ENCODE measurements at places on chromosomes 1 and 21.

DNA sequence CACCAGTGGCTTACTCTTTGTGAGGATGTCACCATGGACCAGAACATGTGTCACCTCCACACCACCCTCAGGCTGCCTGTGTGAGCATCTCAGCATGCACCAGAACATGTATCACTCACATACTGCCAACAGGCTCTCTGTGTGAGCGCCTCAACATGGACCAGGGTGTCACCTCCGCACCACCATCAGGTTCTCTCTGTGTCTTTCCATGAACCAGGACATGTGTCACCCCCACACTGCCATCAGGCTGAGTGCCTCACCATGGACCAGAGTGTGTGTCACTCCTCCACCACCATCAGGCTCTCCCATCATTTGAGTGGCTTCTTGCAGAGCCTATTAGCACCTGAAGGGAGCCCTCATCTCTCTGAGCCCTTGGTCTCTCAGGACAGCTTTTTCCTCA lies 125.2 kb downstream of the ZNF648 start:
- no peak for DNase-seq

- DNase-seq = no peak
Observed at GRCh38 chr1:116569381-116569670, 1.5 kb downstream of the CD58 start.

DNA sequence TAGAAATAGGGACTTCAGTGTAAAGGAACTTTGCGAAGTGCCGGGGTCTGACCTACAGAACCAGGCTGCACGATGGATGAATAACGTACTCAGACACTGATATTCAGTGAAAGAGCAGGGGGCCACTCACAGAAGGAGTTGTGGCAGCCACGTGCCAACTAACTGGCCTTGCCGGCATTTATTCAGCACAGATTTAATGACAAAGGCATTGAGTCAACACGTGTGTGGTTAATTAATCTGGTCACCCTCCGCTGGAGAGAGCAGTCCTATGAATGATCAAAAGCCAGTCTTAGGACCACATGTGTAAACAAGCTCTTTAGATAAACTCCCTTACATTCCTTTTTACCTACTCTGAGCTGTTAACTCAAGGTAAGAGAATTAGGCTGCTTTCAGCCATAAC lies 6.2 kb upstream of the B3GALT2 start:
- no peak for DNase-seq

DNA sequence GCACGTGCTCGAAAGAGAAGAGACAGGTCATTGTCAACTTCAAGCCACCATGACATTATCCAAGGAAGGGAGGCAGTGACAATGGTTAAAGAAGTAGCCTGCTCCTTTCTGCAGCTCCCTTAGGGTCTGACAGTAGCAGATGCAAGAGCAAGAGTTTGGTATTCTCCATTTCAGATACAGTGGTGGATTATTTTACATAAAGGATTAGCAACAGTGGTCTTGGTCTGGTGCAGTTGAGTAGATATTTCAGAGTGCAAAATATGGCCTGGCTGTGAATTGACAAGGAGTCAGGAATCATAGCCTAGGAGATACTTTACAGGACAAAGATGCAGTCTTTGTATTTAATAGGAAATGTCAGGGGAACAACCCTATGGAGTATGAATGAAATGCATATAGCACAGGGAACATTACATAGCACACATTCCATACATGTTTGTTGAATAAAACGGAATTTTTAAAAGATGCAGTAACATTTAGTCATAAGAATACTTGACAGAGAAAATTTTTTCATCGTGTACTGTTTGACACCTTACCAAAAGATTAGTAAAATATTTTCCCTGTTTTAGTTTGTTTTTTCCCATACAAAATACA lies 41.8 kb downstream of the CHRM3 start:
- DNase-seq = no peak

DNA sequence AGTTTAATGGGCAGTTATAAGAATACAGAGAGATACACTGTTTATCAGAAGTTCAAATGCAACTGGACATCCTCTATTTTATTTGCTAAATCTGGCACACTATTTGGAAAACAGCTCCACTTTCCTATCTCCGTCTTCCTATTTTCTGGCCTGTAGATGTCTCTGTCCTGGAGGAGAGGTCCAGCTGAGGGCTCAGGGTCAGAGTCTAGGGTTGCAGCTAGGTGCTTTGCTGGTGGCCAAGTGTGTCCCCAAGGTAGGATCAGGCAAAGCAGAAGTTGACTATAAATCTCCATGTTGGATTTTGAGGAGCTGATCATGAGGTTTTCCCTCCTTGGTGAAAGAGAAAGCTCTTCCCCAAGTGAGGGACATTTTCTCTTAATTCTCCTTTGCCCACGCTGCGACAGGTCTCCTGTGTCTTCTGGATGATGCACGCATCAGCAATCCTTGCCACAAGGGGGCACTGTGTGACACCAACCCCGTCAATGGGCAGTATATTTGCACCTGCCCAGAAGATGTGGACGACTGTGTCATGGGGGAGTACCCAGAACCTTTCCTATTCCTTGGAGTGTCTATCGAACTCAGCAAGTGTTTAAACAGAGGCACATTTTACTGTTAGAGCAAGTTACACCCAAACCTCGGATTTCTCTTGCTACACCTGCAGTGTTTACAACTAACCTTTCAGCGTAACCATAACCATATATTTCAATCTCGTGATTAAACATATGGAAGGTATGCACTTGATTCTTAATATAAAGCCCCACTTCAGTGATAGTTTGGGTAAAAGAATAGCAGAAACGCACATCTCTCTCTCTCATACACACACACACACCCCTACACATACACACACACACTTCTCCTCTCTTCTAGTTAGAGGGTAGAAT lies 10.2 kb downstream of the ADAM30 start:
- DNase-seq = peak; percentile 66

GRCh38 chr21:44450402-44450801 lies 4.9 kb upstream of the LRRC3 start:
- no peak for DNase-seq

- DNase-seq = no peak
Observed at GRCh38 chr1:46427541-46427940, 33.4 kb downstream of the FAAH start.

- peak; percentile 97 for DNase-seq
Observed at GRCh38 chr1:53145942-53146708, 3.7 kb upstream of the SLC1A7 start.

DNA sequence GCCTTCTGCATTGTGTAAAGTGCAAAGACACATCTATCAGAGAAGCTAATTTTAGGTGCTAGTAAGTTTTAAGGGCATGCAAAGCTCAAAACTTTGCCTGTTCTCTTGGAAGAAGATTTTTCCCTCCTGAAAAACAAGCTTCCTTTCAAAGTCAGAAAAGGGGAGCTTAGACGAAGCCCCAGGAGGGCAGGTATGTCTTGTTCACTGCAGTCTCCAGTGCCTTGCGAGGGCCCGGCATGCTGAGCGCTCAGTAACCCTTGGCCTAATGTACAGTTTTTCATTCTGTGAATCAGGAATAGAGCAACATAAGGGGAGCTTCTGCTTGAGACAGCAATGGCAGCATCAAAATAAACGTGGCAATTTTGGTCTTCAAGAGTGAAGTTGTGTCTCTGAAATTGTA lies 35.0 kb downstream of the GALNT2 start:
- no peak for DNase-seq

DNA sequence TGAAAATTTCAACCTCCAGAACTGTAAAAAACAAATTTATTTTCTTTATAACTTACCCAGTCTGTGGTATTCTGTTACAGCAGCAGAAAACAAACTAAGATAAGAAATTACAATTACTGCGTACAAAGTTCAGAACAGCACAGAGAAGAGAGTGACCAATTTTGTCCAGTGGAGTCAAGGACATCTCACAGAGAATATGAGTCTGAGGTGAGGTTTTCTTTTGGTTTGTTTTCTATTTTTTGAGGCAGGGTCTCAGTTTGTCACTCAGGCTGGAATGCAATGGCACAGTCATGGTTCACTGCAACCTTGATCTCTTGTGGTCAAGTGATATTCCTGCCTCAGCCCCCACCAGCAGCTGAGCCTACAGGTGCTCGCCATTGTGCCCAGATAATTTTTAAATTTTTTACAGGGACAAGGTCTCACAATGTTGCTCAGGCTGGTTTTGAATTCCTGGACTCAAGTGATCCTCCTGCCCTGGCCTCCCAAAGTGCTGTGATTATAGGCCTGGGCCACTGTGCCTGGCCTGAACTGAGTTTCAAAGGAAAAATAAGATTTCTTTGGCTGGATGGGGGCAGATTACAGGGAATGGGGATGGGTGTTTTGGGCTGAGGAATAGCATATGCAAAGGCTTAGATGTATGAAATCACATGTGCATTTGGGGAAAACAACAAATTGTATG lies 201.1 kb upstream of the USP24 start:
- no peak for DNase-seq

DNA sequence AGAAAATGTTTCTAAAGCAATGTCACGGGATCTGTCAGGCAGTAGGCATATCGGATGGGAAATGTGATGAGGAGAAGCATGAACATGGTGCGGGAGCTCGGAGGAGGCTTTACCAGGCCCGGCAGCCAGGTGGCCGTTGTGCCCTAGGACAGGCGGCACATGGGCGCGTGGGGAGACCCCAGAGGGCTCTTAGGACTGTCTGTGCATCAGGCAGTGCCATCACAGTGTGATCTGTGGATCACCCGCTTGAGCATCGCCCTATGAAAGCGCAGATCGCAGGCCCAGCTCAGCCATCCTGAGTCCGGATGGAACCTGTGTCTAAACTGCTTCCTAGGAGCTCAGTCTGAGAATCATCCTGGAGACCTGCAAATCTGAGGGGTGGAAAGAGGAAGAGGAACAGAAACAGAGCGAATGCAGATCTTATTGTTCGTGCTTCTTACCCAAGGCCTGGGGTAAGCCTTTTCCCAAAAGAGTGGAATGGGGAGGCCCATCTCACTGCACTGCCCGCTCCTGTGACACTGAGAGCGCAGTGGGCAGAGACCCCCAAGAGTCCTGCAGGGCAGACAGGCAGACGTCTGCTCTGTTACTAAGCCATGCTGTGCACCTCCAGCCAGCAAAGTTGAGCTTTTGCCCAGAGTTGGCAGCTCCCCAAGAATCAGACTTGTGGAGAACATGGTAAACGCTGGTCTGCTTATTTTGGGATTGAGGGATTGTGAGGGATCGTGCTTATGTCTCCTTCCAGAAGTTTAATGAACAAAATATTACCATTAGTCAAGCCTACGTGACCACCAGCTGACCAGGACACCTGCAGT lies 251.0 kb downstream of the RHOU start:
- no peak for DNase-seq

GRCh38 chr1:4176841-4177240 lies 276.8 kb upstream of the C1orf174 start:
- DNase-seq = no peak

- DNase-seq = no peak
Observed at GRCh38 chr1:247013391-247013790, 5.5 kb upstream of the ZNF695 start.

GRCh38 chr1:233079574-233079973 lies 129.2 kb downstream of the NTPCR start:
- no peak for DNase-seq

DNA sequence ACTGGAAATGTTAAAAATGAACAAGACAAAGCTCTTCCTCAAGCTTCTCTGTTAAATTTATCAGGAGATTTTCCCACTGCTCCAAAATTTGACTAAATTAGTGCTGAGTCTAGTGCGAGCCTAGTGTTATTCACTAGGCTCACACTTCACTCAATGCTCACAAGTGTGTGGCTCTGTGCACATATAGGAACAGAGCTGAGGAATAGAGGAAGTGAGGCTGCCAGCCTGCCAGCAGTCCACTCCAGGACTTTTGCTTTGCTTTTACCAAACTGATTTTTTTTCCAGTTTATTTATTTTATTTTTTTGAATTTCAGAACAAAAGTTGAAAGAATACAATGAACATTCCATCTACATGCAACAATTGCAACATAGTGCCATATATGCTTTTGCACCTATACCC lies 87.2 kb downstream of the VAV3 start:
- no peak for DNase-seq

- peak; percentile 68 for DNase-seq
Observed at GRCh38 chr21:17461582-17461981, 51.3 kb upstream of the CXADR start.

DNA sequence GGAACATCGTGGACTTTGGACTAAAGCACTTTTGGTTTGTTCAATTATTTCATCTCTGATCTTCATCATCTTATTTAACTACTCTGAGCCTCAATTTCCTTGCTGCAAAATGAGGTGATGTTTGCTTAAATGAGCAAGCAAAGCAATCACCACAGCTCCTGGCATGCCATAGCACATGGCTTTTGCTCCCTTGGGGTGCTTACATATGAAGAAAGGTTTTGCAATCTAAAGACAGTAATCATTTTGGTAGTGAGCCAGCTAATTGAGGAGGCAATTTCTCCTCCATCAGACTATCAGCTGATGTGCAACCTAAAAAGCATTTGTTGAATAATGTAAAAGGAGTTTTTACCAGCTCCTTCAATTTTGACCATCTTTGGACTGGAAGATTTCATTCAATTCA lies 68.8 kb upstream of the KCNJ15 start:
- DNase-seq = peak; percentile 89

GRCh38 chr1:236148470-236148845 lies 6.1 kb downstream of the GPR137B start:
- DNase-seq = no peak

DNA sequence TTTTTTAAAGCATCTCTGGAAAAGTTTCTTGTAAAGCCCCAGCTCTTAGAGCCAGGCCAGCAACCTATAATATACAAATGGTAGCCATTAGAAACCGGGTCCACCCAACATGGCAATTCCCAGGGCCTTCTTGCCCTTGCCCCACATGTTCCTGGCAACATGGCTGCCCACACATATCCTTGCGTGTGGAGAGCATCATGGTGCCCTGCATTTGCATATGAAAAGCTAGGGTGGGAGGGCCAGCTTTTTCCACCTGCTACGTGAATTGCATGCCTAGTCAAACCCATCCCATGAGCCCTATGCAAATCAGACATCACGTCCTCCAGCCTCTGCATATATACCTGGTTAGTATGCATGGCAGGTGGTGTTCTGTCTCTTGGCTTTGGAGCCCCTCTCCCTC lies 88.2 kb downstream of the RABGAP1L start:
- DNase-seq = no peak

DNA sequence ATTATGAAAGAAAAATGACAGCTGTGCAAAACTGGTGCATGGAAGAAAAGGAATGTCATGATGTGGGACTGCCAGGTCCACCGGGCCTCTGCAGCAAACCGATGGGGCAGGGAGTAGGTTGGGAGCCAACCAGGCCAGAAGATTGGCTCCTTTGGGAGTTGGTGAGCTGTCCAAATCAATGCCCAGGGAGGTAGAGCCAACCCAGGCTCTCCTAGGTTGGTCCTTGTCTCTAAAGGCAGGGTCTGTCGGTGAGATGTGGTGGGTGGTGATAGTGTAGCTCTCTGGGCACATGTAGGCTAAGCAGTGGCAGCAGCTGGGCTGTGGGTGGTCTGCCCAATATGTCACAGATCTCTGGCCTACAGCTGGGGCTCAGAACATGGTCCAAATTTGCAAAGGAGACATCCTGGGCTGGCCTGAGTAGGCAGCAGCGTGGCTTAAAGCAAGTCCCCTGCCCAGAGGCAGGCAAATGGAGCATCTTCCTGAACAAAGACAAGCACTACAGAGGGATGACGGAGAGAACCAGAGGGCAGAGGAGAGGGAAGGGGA lies 61.2 kb upstream of the PRDX6 start:
- DNase-seq = no peak

- no peak for DNase-seq
Observed at GRCh38 chr1:200530623-200531261, 89.8 kb downstream of the KIF14 start.

GRCh38 chr21:34908419-34909055 lies 140.6 kb downstream of the RUNX1 start:
- peak; percentile 62 for DNase-seq
